Fibroblast of villous mesenchyme (primary cell): ENCODE measurements at places on chromosomes 4 and X.

- DNase-seq = no peak
Observed at GRCh38 chr4:6020613-6021012, 2.4 kb upstream of the C4orf50 start.

DNA sequence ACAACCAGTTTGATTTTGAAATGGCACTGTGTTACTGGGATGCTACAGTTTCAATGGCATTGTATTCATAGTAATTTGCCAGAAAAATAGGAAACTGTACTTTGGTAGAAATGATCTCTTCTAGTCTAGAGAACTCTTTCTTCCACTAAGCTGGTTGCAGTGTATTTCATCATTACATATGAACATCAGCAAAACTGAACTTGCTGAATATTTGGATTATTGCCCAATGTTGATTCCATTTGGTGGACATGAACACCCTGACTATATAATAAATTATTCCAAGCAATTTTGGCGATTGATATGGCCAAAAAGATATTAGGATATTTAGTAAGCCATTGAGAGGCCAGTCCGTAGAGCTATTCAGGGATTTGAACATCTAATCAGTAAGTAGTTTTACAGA, 191.8 kb upstream of the CXorf66 start:
- DNase-seq = peak; percentile 0

DNA sequence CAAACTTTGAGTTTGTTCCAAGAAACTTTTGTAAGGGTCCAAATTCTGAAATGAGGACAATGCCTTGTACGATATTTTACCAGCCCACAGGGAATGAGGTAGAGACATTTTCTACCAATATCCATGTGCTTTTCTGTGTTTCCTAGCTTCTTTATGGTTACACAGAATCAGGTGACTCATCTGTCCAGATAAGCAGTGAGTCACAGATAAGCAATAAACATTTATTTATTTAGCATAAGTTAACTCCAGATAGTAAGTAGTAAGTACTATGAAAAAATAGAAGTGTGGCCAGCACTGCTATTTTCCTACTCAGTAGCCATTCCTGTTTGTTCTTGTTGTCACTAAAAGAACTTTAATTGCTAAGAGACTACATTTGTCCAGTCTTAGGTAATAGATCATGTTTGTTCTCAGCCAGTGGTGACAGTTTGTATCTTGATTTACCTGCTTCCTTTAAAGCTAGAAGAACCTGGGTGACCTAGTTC, 7.4 kb downstream of the AFF1 start:
- DNase-seq = peak; percentile 86

DNA sequence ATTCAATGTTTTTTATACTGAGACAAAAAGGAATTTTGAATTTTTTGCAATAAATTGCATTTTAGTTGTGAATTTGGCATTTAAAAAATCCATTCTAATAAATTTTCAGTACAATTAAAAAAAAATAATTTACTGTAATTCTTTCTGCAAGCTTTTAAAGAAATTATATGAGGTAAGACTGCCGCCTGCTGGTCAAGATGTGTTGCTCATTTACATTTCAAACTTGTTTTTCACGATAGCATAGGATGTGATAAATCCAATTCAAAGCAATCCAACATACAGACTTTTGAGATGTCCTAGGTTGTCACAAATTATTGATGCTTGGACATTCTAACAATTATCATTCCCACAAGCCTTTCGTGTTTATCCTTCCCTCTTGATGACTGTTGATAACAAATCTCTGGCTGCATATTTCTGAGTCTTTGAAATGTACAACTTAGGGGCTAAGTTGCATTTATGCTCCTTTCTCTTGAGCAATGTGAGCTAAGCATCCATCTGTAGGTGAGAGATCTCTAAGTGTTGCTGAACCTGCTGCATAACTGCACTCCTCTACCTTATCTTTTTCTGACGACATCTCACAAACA, 21.7 kb upstream of the MFAP3L start:
- peak; percentile 82 for DNase-seq
